ENCODE measurements at places on chromosomes 5 and 9.

- DNase-seq, result no peak
These were observed 368.1 kb downstream of the DTWD2 start for GRCh38 chr5:118620233-118620632.

GRCh38 chr5:76920491-76920890, 32.4 kb upstream of the CRHBP start:
- DNase-seq, result no peak

DNA sequence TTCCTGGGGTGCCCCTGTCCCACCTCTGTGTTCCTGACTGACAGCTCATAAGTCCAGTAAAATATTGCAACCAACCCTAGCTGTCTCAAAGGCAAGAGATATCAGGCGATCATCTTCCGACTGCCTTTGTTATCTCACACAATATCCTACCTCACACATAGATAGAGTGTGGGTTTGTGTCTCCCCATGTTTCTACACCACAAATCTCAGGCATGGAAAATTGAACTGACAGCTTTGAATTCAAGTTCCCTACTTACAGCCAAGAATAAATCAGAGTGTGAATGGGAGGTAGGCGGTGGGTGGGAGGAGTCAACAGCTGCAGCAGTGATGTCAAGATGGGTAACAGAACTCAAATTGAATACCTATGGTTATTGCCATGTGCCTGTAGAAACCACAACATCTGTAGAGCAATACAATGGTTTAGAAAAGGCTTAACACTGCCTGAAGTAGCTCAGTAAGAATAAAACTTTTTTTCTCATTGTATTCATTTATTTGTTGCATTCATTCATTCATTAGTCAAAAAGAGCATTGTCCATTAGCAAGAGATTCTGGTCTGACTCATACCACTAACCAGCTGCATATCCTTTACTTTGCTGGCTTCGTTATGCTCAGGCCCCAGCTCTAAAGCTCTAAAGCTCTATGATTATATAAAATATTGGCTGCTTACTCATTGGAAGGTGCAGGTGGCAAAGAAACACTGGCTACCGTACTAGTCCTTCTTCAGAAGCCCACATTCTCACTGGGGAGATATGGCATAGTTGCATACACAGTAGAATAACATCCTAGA, 108.2 kb upstream of the DMAC1 start:
- DNase-seq, result no peak

GRCh38 chr9:137916540-137916939, 39.0 kb downstream of the CACNA1B start:
- DNase-seq, result no peak

DNA sequence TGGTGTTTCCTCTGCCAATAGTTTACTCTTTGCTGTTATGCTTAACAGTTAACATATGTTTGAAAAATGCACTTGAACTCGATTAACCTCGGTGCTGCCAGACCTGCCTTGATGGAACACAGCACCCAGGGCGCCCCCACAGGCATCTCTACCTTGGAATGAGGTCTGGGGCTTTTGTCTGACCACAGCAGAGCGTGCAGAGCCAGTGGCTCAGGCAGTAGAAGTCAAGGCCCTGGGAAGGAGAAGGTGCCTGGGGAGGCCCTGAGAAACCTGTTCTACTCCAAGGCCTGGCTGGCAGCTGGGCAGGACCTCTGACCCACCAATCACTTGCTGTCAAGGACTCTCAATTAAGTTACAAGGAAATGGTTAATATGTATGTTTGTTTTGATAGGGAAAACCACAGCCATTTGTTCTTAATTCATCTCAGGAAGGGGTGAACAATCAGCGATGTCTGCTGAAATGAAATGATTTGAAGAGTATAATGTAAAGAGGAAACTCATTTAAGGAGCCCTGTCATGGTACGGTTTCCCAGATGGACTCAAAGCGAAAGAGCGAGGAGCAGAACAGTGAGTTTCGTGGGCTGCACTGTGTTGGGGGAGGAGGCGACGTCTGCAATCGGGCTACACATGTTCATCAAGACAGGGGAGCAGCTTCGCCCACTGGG, 21.9 kb downstream of the MACROH2A1 start:
- DNase-seq, result no peak

DNA sequence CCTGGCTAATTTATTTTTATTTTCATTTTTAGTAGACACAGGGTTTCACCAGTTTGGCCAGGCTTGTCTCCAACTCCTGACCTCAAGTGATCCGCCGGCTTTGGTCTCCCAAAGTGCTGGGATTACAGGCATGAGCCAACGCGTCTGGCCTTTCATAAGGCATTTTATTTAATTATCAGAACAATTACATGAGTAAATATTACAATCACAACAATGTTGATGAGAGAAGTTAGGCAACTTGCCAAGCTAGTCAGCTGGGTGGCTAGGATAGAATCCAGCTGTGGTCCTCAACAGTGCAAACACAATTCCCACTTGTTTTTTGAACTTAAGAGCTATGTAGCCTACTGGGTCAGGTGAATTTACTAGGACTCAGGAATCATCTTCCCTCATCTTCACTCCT, 22.0 kb downstream of the C9orf57 start:
- DNase-seq, result no peak

DNA sequence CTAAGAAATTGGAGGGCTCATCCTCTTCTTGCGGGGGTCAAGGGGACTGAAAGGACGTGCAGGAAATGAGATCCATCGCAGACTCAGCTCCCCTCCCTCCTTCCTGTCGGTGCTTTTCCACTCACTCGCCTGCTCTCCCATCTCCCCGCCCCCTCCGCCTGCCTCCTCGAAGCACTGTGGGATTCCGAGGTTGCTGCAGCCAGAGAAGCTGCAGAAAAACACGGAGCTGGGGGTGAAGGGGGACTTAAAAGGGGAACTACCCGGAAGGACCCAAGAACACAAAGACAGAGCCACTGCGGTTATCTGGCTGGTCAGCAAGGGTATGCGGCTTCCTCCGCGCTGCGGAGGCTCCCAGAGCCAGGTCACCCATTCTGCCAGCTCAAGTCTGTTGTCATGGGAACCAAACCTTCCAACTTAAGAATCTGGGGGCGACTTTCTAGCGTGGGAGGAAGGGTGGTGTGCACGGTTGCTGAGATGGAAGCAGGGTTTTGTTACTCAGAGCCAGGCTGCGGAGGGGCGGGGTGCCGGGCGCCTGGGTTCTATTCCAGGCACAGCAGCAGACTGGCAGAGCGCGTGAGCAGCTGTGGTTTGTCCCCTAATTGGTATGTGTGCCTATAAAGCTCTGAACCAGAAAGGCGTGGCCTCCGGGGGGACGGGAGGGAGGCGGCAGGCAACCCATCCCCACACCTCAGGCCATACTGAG, 24.9 kb downstream of the PCDHGC5 start:
- DNase-seq, result peak; percentile 42

DNA sequence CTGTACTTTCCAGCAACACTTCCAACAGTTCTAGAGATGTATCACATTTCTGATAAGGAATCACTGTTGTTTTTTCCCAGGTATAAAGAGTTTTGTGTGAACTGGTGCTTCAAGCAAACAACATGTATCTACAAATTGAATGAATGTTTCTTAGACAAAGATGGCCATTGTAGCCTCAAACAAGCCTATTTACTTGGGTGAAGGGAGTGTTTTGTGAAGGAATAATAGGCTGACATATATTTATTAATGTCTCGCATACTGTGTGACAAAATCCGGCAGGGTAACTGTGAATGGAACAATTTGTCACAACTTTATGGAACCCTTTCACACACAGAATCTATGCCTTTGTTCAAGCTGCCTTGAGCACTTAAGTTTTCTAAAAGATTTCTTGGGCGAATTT, 24.8 kb upstream of the DAB2 start:
- DNase-seq, result no peak

- no peak for DNase-seq
These were observed 16.2 kb upstream of the KIF2A start for GRCh38 chr5:62289813-62290212.

GRCh38 chr5:150789943-150790611, 11.5 kb downstream of the SMIM3 start:
- peak; percentile 47 for DNase-seq

- no peak for DNase-seq
These were observed 67.4 kb downstream of the CHSY3 start for GRCh38 chr5:129971714-129972113.

GRCh38 chr9:136691316-136692184, 4.3 kb upstream of the AGPAT2 start:
- no peak for DNase-seq

DNA sequence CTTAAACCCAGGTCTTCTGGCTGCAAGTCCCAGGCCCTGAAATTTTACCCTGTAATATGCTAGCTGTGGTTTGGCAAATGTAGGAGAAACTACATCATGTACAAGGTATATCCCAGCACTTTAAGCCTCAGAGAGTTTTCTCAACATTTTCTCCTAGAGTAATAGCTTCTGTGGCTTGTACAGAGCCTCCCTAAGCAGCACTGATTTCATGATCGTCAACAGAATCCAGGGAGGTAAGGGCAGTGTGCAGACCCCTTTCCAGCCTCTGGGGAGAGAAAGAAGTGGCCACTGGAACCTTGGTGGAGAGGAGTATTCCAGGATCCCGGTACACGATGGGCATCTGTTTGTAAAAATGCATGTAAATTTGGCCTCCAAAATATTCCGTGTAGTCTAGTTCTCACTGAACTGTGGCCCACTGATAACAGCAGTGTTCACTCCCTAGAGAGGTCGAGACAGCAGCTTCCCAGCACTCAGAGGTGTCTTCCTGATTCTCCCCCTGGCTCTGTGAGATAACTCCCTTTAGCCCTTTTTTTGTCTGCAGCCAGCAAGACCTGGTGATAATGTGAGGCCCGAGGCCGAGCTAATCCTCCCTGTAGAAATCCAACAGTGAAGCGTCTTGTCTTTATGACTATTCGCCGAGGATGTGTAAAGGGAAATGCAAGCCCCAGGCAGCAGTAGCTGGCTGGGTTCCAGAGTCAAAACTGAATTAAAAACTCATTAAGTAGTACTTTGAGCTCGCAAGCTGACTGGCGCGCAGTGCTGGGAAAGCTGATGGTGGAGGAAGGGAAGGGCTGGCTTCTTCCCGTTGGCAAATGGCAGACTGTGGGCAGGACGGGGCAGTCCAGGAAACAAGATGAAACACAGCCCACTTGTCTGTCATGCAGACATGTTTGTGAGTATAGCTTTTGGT, 59.0 kb downstream of the MAP1B start:
- DNase-seq, result no peak

GRCh38 chr5:130227699-130228098, 323.4 kb downstream of the CHSY3 start:
- no peak for DNase-seq

- DNase-seq, result no peak
These were observed 15.0 kb upstream of the CEP120 start for GRCh38 chr5:123438244-123438643.

GRCh38 chr5:43548358-43548757, 8.5 kb downstream of the PAIP1 start:
- no peak for DNase-seq

GRCh38 chr9:128020692-128021091, 39.9 kb upstream of the EEIG1 start:
- DNase-seq, result no peak

- no peak for DNase-seq
These were observed 765.2 kb upstream of the NUDT12 start for GRCh38 chr5:104327801-104328200.

DNA sequence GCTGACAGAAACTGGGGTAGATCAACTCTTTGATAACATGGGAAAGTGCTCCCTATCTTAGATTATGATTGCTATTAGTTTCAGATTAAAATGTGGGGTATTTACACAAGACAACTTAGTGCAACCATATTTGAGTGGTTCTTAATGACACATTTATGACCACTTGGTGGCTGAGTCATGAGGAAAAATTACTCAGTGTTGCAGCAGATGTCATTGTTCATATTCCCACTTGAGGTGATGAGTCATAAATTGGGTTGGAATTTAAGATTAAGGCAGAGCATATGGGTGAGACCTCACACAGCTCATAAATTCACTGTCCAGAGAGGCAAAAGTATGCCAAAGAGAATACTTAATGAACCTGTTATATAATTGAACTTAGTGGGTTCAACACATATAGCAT, 408.3 kb downstream of the DMRT2 start:
- DNase-seq, result no peak

DNA sequence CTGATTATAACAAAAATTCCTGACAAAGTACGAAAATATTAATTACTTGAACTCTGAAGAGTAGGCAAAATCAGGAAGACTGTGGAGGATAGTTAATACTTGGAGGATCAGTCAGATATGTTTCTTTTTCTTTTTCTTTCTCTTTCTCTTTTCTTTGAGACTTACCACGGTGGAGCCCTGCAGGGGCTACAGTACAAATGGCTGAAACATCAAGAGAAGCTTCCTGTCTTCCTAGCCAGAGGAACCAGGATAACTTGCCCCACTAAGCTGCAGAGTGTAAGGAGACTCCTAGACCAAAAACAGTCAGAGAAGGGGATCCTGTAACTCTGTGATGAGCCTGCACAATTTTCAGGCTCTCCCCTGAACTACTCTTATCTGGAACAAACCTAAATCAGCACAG, 324.6 kb upstream of the TYRP1 start:
- no peak for DNase-seq

GRCh38 chr5:171714261-171714660, 71.4 kb upstream of the SMIM23 start:
- DNase-seq, result no peak

DNA sequence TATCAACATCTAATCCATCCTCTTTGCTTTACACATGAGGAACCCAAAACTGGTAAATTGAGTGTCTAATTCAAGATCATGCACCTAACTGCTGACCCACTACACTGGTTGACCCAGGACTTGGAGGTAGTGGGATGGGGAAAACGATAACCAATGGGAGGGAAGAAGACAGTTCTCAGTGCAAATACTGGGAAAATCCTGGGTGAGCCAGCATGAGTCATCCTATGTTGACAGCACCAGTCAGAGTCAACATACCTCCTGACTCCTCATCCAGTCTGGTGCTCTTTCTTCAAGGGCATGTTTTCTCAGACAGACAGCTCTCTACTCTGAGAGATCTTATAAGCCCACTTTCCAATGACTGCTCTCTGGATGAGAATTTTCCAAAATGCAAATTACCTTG, 232.8 kb upstream of the PTGER4 start:
- DNase-seq, result no peak

GRCh38 chr5:73171495-73171894, 1.5 kb upstream of the TMEM174 start:
- no peak for DNase-seq

GRCh38 chr9:132984202-132985070, 5.9 kb downstream of the GFI1B start:
- no peak for DNase-seq

- no peak for DNase-seq
These were observed 155.1 kb upstream of the DMRT1 start for GRCh38 chr9:686321-686813.

- DNase-seq, result no peak
These were observed 9.1 kb downstream of the WWC1 start for GRCh38 chr5:168300326-168301182.

- DNase-seq, result no peak
These were observed 85.2 kb downstream of the NR3C1 start for GRCh38 chr5:143318270-143318669.

- DNase-seq, result no peak
These were observed 28.1 kb downstream of the DAPK1 start for GRCh38 chr9:87525546-87526303.

- DNase-seq, result no peak
These were observed 23.0 kb upstream of the JAK2 start for GRCh38 chr9:4962085-4962484.

GRCh38 chr5:152092580-152092979, 167.9 kb upstream of the GLRA1 start:
- no peak for DNase-seq

- DNase-seq, result no peak
These were observed 151.7 kb upstream of the TAS2R1 start for GRCh38 chr5:9781890-9782289.

- no peak for DNase-seq
These were observed 161.4 kb downstream of the PIK3R1 start for GRCh38 chr5:68376935-68377334.

Data from activated CD4-positive, alpha-beta T cell treated with anti-CD3 and anti-CD28 coated beads for 1 hour (primary cell).